ENCODE measurements at places on chromosomes 7 and 10.

GRCh38 chr7:84714765-84715164, 472.1 kb downstream of the SEMA3D start:
- DNase-seq, result no peak

DNA sequence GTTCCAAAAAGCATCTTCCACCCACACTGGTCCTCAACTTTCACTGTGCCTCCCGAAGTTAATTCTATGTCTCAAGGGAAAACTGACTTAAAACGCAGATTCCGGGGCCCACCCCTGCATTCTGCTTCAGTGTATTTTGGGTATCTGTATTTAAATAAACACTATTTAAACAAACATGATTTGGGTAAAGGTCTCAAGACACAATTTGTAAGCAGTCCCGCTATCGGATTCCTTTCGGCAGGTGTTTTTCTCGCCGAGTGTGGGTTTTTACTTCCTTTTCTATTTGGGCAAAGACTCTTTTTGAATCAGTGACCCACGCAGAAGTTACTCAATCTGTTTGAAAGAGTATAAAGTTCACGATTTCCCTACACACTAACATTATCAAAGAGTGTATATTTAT, 1.2 kb downstream of the PDIA4 start:
- DNase-seq, result no peak

GRCh38 chr10:60224066-60224705, 165.5 kb downstream of the ANK3 start:
- DNase-seq, result no peak

- DNase-seq, result no peak
Measured at GRCh38 chr7:15400440-15400839, 161.4 kb downstream of the AGMO start.

GRCh38 chr7:28806841-28807240, 151.3 kb downstream of the TRIL start:
- DNase-seq, result no peak

GRCh38 chr7:18700147-18700546, 204.6 kb downstream of the HDAC9 start:
- DNase-seq, result no peak

GRCh38 chr10:30915146-30915545, 116.5 kb downstream of the ZNF438 start:
- no peak for DNase-seq

GRCh38 chr10:7159928-7160327, 250.9 kb downstream of the SFMBT2 start:
- DNase-seq, result no peak

DNA sequence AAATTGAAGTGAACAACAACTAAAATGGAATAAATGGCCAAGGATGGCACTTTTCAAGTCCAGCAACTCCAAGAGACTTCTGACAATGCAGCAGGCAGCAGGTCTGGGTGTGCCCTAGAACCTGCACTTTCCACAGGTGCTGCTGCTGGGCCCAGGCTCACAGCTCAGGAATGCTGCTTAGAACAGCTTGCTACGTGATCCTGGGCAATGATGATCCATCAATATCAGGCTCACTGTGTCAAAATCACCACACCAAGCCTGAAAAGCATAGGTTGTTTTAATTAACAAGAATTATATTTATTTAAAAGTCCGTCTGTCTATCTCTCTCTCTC, 148.4 kb downstream of the TNS3 start:
- DNase-seq, result no peak

DNA sequence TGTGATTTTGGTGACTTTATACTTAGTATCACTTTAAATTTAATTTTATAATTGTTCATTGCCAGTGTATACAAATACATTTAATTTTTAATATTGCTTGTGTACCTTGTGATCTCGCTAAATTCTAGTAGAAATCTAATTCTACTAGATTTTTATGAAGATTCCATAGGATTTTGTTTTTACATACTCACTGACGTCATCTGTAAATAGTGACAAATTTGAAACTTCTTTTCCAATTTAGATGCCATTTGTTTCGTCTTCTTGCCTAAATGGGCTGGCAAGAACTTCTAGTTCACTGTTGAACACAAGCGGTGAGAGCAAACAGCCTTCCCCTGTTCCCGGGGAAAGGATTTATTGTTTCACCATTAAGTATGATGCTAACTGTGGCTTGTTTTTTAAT, 17.3 kb upstream of the PNLIPRP3 start:
- DNase-seq, result no peak

GRCh38 chr7:20158684-20159083, 58.5 kb downstream of the MACC1 start:
- no peak for DNase-seq

DNA sequence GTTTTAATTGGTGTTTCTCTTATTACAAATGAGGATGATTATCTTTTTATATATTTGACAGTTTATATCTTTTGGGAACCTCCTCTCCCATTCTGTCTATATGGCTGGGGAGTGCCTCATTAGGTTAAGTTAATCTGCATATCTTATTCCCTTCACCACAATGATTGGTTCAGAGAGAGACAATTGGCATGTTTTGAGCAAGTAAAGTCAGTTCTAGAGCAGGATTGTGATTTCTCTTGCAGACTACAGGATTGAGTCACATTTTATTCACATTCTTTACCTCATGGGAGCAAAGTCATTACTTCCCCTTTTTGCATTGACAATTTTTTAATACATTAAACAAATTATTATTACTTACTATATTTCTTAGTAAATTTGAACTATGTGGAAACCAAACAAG, 345.6 kb downstream of the MDFIC start:
- DNase-seq, result no peak

- DNase-seq, result no peak
Measured at GRCh38 chr7:5500056-5500776, 76.6 kb upstream of the TNRC18 start.

GRCh38 chr10:75597773-75598440, 166.5 kb downstream of the LRMDA start:
- no peak for DNase-seq

DNA sequence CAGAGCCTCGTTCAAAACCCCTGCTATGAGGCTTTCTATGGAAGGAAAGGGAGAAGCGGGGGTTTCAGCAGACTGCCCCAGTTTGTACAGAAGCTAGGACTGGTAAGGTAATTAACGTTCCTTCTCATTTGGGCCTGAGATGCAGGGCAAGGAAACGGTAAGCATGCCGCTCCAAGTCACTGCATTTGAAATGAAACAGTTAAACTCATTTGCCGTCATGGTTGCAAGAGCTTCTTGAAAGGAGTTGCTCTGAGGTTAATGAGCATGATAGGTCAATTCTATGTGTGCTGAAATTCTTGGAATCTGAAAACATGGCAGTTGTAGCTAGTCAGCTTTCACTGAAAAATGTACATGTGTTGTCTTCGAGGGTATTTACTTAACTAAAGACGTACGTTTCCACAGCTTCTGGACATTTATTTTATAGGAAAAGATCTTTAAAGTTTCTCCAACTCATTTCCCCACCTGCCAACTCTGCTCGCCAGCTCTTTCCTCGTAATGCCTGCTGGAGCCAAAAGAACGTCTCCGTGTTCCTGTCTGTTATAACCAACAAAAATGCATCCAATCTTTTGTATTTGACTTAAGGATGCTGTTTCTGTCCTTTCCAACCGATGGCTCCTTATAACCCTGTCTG, 73.3 kb downstream of the ADAM12 start:
- no peak for DNase-seq

DNA sequence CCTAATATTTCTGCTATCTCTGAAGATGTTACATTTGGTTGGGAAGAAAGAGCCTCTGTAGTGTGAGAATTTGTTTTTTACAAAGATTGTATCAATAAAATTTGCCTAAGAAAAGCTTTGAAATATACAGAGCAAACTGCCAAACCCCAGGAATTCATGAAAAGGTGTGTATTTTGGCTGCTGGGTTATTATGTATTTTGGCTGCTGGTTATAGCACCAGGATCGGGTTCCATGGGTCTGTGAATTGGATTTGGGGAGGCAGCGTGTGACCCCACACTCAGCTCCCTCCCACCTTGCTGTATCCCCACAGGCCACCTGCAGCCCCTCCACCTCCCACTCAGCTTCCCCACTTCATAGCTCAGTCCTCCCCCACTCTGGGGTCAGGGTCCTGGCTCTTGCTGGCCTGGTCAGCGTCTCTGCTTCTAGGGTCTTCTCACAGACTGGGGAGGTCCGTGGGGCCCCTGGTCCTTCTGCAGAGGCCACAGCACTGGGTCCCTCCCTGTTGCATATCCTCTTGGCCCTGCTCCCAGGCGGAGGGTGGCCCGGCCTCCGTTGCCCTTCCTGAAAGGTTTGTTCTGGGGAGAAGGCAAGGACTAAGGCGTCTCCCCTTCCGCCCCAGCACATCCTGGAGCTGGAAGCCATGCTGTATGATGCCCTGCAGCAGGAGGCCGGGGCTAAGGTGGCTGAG, 24.0 kb upstream of the DPYSL4 start:
- DNase-seq, result no peak

DNA sequence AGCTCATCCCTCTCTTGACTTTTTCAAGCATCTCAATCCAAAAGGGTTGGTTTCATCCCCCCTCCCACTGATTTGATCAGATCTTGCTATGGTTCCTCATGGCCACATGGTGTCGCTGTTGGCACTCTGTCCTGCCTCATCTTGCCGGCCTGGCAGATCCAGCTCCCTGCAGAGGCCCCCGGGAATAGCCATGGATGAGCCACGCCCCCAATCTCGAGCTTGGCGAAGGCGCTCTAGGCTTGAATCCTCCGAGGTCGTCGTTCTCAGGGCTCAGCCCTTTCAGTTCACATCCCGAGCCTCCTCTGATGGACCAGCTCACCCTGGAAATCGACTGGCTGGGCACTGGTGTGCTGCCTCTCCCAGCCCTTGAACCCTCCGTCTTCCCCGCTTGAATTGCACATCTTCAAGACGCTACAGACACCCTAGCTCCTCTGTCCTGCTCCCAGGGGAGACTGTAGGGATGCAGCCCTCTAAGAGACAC, 628.7 kb downstream of the TYW1 start:
- peak; percentile 16 for DNase-seq

Data from stimulated activated CD8-positive, alpha-beta memory T cell treated with anti-CD3 and anti-CD28 coated beads, Interleukin-2, amount 100 ng/mL, for 48 hours (primary cell).